Stimulated activated CD8-positive, alpha-beta memory T cell treated with anti-CD3 and anti-CD28 coated beads, Interleukin-15, amount 100 ng/mL, for 24 hours (primary cell): ENCODE measurements at places on chromosomes 4 and X.

GRCh38 chr4:186723292-186724057 is at the start of gene FAT1:
Gene FAT1 (minus strand): TSS chr4:186723856. CDS start chr4:186709827, 14,029 bp downstream.
- no peak for DNase-seq

DNA sequence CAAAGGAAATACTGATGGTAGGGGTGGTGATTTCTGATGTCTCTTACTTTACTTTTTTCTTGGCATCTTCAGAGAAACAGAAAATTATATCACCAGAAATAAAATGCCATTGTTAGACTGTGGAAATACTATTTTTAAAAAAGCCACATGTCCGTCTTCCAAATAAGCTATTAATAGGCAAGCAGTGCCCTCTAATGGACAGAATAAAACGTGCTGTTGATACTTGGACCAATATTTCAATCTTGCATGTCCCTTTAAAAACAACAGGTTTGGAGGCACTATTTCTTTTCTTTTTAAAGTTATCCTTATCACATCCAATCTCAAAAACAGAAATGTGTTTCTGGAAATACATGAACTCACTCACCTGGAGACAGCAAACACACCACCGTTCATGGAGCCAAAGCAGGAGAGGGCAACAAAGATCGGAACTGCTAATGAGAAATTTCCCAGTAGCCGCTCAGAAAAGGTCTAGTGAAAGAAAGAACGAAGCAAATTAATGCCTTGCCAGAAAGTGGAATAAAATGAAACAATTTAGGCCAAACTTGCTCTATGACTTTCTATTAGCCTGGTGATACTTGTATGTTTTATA is 59.2 kb downstream of the SLC7A11 start:
- DNase-seq = no peak

- DNase-seq = no peak
These were observed 118.1 kb upstream of the TLR3 start for GRCh38 chr4:185950891-185951290.

DNA sequence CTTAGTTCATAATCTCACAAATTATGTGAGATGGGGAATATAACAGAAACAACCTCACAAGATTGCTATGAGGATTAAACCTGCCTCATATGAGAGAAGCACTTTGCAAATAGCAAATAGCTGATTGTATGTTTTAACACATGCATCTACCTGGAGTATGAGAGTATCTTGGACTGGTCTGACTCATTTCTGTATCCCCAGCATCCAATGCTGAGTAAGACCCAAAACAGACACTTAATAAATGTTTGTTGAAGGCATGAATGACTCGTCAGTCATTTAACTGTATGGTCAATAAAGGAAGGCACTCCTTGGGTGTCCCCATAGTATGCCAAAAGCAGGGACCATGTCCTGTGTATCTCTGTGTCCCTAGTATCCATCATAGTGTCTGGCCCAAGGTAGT is 350.9 kb upstream of the F9 start:
- DNase-seq = no peak

DNA sequence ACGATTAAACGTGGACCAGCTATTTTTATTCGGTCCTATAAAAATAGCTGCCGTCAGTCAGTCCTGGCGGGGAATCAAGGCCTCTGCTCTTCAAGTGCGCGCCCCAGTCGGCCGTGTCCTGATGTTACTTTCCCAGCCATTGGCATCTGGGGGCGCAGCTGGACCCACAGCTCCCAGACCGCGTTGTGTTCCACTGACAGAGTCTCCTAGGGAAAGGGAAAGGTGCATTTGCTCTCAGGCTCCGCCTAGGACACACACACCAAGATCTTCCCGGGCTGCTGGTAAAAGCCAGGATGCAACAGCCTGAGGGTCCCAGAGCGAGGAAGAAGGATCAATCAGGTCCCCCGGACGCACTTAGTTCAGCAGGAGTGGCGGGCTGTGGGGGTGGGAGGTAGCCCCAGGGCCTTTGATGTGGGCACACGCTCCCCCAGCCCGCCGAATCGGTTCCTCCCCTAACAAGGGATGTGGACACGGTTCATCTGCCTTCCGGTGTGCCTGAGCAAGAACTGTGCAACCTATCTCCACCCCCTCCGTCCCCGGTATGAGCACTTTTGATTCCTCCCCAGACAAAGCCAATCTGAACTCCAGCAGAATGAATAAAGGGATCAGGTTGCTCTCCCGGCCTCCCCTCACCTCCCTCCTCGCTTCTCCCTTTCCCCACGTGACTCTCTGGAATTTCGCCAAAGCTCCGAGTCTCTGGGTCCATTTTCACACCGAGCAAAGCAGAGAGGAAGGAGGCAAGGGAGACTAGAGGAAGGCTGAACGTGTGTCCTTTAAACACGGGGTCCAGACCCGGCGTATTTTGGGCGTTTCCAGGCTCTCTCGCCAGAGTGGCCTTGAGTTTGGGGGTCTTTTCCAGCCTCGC is 626 bp upstream of the FRAS1 start:
- no peak for DNase-seq

GRCh38 chr4:18321956-18322530 is 300.5 kb upstream of the LCORL start:
- DNase-seq = no peak

GRCh38 chrX:136421338-136421737 is 66.4 kb upstream of the BRS3 start:
- DNase-seq = no peak

DNA sequence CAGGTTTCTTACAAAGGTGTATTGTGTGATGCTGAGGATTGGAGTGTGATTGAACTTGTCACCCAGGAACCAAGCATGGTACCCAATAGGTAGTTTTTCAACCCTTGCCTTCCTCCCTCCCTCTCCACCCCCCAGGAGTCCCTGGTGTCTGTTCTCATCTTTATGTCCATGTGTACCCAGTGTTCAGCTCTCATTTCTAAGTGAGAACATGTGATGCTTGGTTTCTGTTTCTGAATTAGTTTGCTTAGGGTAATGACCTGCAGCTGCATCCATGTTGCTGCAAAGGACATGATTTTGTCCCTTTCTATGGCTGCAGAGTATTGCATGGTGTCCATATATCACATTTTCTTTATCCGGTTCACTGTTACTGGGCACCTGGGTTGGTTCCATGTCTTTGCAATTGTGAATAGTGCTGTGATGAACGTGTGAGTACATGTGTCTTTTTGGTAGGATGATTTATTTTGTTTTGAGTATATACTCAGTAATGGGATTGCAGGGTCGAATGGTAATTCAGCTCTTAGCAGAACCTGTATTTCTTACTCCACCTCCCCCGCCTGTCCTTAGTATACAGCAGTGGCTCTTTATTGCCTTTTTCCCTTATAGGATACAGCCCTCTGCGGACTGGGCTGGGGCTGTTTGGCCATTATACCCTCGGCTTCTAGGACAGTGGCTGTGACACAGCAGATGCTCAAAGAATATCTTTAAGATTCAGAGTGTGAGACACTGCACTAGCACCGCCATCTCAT is 145.4 kb downstream of the PTTG2 start:
- DNase-seq = no peak

GRCh38 chr4:38131371-38132091 is 171.3 kb downstream of the PTTG2 start:
- peak; percentile 38 for DNase-seq

DNA sequence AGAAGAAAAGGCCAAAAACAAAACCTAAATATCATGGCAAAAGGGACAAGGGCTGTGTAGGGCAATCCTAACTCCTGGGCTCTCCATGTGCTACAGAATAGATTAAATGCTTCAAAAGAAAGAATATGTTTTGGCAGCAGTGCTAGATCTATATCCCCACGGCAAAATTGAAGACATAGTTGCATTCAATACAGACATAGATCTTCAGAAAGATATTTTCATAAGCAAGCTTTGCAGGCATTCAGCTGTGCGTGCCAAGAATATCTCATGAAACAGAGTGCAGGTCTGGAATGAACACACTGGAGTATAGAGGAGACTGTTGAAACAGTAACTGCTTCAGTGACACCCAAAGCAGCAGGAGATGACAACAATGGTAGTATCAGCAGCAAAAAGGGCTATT is 1476.9 kb downstream of the ARAP2 start:
- DNase-seq = no peak

GRCh38 chrX:20361890-20362262 is 95.2 kb upstream of the RPS6KA3 start:
- DNase-seq = no peak

GRCh38 chr4:84901173-84901572 is 65.3 kb downstream of the WDFY3 start:
- no peak for DNase-seq

GRCh38 chr4:83371936-83372335 is 37.3 kb upstream of the HPSE start:
- no peak for DNase-seq

- no peak for DNase-seq
These were observed 10.5 kb downstream of the SEPTIN11 start for GRCh38 chr4:76960014-76960413.

GRCh38 chr4:5157791-5158770 is 106.8 kb downstream of the STK32B start:
- no peak for DNase-seq

GRCh38 chr4:139642364-139642763 is 23.3 kb upstream of the MGST2 start:
- no peak for DNase-seq

DNA sequence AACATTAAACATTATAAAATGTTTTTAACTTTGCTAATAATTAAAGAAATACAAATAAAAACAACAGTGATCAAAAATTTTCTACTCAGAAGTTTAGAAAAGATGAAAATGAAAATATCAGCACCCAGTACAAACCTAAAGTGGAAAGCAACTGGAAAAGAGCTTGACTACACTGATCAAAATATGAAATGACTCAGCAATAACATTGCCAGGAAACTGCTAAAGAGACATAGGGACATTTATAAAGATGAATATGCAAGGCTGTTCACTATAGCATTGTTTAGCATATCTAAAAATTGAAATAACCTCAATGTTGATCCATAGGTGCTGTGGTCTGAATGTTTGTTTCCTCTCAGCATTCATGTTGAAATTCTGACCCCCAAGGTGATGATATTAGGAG is 88.5 kb upstream of the NOCT start:
- DNase-seq = no peak

- no peak for DNase-seq
These were observed 62.2 kb downstream of the DTHD1 start for GRCh38 chr4:36343501-36344175.

DNA sequence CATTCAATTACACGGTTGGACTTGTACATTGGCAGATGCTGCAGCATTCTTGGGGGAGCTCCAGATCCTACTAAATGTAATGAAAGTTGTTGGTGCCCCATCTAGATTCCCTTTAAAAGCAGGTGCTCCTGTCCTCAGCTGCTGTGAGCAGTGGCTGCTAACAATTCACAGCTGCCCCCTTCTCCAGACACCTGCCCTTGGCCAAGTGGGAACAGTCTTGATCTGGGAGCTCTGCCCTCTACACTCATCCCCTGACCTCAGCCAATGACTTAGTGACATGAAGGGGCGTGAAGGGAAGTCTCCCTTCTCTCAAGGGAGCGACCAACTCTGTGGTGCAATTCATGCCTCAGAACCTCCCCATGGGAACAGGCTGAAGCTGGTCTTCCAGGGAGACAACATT is 125.7 kb downstream of the EIF4E start:
- DNase-seq = no peak

- DNase-seq = no peak
These were observed 19.4 kb downstream of the MRFAP1 start for GRCh38 chr4:6659897-6660296.

GRCh38 chr4:152618971-152619370 is 60.8 kb downstream of the TMEM154 start:
- DNase-seq = no peak

GRCh38 chrX:145825896-145826295 is 8.3 kb downstream of the SLITRK2 start:
- DNase-seq = no peak

- DNase-seq = no peak
These were observed 9.3 kb downstream of the PDZD4 start for GRCh38 chrX:153821066-153821465.

GRCh38 chrX:148755111-148755510 is 254.7 kb downstream of the AFF2 start:
- DNase-seq = no peak

GRCh38 chr4:170033999-170034398 is 7.8 kb upstream of the MFAP3L start:
- no peak for DNase-seq

- no peak for DNase-seq
These were observed 17.8 kb downstream of the TIGD2 start for GRCh38 chr4:89129080-89129640.

DNA sequence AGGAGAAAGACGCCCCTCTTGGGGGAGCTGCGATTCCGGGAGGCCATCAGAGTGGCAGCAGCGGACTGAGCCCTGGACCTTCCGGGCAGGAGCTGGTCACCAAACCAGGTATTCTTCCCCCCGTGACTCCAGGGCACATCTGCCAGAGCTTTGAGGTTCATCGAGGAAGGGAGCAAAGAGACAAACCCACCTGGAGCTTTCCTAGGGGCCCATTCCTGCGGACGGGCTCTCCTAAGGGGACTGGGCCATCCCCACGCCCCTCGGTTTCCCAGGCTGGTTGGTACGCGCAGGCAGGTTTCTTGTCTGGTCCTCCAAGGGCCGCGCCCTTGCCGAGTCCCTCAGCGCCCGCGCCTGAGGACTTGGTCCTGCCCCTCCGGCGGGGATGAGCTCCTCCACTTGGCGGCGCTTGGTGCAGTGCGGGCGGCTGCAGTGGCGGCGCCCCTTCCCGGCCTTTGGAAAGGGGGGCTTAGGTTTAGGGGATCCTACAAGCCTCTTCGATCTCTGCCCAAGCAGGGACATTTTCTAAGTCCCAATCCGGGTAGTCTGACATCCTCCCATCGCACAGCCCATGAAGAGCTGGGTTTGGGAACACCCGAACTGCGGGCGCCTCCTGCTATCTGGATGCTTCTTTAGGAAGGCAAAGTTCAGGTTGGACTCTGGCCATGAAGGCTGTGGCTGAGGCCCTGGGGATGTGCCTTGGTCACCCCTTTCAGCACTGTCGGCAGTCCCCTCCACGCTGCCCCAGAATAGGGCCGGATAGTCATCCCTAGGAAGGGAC is 538 bp downstream of the STBD1 start:
- DNase-seq = no peak

- DNase-seq = no peak
These were observed 25.4 kb upstream of the ACSL1 start for GRCh38 chr4:184851200-184851541.

DNA sequence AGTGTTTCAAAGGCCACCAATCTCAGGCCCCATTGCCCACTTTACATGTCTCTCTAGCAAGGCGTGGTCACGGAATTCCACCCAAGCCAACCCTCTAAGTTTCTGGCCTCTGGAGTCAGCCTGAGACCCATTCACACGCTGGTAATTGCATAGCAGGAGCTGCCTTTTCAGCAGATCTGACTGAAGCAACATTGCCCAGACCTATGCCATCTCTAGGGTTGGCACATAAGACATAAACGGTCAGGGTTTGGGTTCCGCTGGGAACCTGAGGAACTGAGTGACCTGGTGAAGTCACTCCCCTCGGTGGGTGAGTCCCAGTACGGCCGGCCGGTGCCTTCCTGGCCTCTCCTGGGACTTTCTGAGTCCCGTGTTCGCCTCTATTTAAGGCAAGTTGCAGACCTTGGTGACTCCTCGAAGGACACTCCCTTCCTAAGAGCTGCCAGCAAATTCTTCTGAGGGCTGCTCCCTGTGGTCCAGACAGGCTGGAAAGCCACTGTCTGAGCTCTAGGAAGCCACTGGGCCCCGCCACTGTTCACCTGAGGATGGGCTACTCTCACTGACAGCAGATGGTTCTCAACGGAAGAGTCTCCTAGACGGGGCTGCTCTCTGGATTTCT is 15.9 kb downstream of the CTAG1A start:
- DNase-seq = no peak
